ENCODE measurements at places on chromosomes 4 and X.

DNA sequence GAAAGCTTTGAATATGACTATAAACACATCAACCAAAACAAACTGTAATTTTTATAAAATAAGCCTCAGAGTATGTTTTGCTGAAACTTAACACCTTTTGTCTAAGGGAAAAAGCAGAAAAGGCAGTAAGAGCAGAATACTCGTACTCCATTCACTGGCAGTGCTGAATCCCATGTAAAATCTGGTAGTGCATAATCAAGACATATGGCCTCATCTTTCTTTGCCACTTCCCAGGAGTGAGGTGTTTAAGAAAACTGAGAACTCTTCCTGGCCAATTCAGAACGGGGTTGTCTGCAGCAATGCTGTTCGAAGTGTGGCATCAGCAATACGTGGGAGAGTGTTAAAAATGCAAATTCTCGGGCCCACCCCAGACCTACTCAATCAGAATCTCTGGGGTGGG, 302.0 kb downstream of the PACRGL start:
- no peak for DNase-seq
- H3K36me3 ChIP-seq: no peaks in the 10 kb centered on the region
- H3K4me1 ChIP-seq: no peaks in the 10 kb centered on the region
- H3K27me3 ChIP-seq: no peaks in the 10 kb centered on the region
- H3K27ac ChIP-seq: no peak overlapping the region

DNA sequence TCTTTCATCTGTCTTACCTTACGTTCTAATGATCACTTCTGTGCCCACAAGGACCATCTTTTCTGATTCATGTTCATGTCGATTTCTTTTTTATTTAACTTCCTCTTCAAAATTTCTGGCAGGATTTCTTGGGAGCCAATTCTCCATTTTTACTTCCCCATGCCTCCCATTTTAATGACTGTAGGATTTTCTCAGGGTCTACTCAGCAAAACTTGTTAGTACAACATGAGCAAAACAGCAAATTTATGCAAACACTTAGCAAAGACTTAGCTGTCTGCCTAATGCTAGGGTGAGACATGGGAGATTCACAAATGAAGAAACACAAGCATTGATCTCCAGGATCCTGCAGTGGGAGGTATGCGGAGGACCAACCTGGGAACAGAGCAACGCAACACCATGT, 5.5 kb downstream of the CD38 start:
- no peaks in the 10 kb centered on the region for H3K27me3 ChIP-seq
- H3K4me3 ChIP-seq: no peak overlapping the region
- H3K36me3 ChIP-seq: no peaks in the 10 kb centered on the region

DNA sequence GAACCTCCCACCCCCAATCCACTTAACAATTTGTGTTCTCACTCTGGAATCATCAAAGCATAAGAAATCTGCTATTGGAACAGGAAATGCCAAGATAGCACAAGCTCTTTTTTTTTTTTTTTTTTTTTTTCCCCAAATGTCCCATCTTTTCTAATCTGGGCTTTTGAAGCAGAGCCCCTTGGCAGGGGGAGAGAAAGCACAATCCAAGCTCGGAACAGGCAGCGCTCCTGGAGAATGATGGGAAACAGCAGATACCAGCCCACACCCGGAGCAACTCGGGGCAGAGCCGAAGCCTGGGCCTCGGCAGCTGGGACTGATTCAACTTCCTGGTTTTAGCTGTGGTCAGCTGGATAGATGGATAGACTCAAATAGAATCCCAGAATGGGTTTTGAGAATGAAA, 235.1 kb downstream of the QDPR start:
- no peak for DNase-seq
- no peaks in the 10 kb centered on the region for H3K4me1 ChIP-seq
- H3K4me3 ChIP-seq: no peak overlapping the region
- H3K36me3 ChIP-seq: no peaks in the 10 kb centered on the region

- H3K27ac ChIP-seq: no peak overlapping the region
- no peaks in the 10 kb centered on the region for H3K27me3 ChIP-seq
- no peaks in the 10 kb centered on the region for H3K36me3 ChIP-seq
- no peak overlapping the region for H3K4me3 ChIP-seq
Observed at GRCh38 chrX:264634-265455, 16.3 kb upstream of the PLCXD1 start.

DNA sequence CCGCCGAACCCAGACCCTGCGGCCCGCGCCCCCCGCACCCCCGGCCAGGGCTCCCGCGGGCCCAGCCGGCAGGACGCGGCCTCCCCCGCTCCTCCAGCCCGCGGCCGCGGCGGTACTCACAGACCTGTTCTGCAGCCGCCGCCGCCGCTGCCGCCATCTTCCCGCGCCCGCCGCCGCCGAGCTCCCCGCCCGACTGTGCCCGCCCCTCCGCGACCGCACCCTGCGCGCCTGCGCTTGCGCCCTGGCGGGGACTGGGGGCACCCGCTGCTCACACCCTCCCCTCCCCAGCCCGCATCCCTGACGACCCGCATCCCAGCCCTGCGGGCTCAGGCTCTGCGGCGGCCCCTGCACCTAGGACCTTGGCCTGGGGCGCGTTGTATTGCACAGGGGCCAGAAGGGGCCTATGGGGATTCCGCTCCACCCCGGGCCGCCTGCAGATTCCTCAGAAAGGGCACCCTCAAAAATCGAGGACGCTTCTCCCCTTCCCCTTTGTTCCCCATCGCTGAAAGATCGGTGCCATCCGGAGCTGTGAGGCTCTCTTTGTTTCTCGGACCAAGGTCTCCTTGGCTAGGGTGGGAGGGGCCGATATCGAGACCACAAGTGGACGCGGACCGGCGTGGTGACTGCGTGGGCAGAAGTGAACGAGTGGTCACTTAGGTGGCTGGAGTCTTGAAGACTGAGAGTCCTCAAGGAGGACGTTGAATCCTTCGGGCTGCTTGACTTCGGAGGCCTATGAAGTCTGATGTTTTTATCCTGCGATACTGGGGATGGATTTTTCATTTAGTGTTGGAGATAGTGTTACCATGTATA, at the start of gene SGCB:
SGCB (minus strand) TSS at position 197 of the 810 bp plus-strand sequence; CDS start at position 157, 40 bp downstream.
- H3K36me3 ChIP-seq: no peaks in the 10 kb centered on the region
- H3K4me3 ChIP-seq: peak within 1 kb of the TSS; percentile 74
- no peaks in the 10 kb centered on the region for H3K27me3 ChIP-seq
- H3K27ac ChIP-seq: no peak within 1 kb of the TSS

- peaks cover 11% of the 10 kb centered on the region for H3K4me1 ChIP-seq
- no peak for DNase-seq
- H3K36me3 ChIP-seq: no peaks in the 10 kb centered on the region
Observed at GRCh38 chrX:37759351-37759750, 20.5 kb upstream of the CYBB start.

- no peak overlapping the region for H3K27ac ChIP-seq
- H3K36me3 ChIP-seq: no peaks in the 10 kb centered on the region
- no peak overlapping the region for H3K4me3 ChIP-seq
Observed at GRCh38 chrX:109880629-109881028, 122.3 kb upstream of the TMEM164 start.

DNA sequence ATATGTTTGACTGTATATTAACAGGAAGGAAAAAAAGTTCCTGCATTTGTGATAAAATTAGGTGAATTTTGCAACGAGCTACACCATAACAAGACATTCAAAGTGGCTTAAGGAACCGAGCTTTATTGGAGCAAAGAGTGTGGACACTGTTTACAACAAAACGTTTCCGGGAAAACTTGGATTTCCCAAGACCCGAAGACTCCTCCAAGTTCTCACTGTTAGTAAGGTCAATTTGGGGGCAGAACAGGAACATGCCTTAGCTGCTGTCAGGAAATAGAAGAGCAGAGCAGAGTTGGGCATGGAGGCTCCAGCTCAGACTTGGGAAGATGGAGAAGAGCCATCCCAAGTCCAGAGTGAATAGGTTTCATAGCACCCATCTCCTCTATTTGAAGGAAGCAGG, 16.5 kb downstream of the ADH6 start:
- H3K27me3 ChIP-seq: no peaks in the 10 kb centered on the region
- H3K4me1 ChIP-seq: no peaks in the 10 kb centered on the region
- no peak overlapping the region for H3K27ac ChIP-seq
- no peak overlapping the region for H3K4me3 ChIP-seq
- no peak for DNase-seq

- H3K27me3 ChIP-seq: no peaks in the 10 kb centered on the region
- DNase-seq: no peak
- H3K4me3 ChIP-seq: no peak overlapping the region
- no peak overlapping the region for H3K27ac ChIP-seq
Observed at GRCh38 chr4:150983851-150984250, 31.2 kb downstream of the LRBA start.

DNA sequence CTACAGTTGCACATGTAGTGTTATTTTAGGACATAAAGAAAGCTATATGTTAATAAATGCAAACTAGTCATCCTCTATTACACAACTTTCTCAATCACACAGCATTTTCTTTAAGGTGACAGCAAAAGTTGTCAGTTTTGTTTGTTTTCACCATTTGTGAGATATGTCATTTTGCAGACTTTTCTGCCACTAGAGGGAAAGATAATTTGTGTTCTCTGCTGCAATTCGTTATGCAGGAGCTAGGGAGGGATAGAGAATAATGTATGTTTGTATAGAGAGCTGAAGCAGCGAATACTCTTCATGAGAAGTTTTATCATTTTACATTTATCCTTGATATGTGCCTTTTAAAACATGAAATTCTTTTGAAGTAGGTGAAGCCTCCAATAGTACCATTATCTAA, 670.6 kb upstream of the ATOH1 start:
- no peaks in the 10 kb centered on the region for H3K27me3 ChIP-seq
- no peak for DNase-seq
- H3K4me3 ChIP-seq: no peak overlapping the region
- no peaks in the 10 kb centered on the region for H3K4me1 ChIP-seq

- H3K4me1 ChIP-seq: peaks cover 16% of the 10 kb centered on the region
- no peaks in the 10 kb centered on the region for H3K36me3 ChIP-seq
- H3K4me3 ChIP-seq: peak overlapping the region; percentile 43
- peak overlapping the region; percentile 71 for H3K27ac ChIP-seq
Observed at GRCh38 chr4:40316782-40317635, 18.1 kb upstream of the CHRNA9 start.

DNA sequence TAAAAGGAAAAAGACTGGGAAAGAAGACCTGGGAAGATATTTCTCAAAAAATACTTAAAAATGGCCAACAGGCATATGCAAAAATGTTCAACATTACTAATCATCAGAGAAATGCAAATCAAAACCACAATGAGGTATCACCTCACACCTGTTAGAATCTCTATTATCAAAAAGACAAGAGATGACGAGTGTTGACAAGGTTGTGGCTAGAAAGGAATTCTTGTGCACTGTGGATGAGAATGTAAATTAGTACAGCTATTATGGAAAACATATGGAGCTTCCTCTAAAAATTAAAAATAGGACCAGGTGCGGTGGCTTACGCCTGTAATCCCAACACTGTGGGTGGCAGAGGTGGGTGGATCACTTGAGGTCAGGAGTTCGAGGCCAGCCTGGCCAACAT, 50.0 kb downstream of the C4orf46 start:
- no peak overlapping the region for H3K4me3 ChIP-seq
- no peak overlapping the region for H3K27ac ChIP-seq
- H3K4me1 ChIP-seq: no peaks in the 10 kb centered on the region
- no peaks in the 10 kb centered on the region for H3K36me3 ChIP-seq

DNA sequence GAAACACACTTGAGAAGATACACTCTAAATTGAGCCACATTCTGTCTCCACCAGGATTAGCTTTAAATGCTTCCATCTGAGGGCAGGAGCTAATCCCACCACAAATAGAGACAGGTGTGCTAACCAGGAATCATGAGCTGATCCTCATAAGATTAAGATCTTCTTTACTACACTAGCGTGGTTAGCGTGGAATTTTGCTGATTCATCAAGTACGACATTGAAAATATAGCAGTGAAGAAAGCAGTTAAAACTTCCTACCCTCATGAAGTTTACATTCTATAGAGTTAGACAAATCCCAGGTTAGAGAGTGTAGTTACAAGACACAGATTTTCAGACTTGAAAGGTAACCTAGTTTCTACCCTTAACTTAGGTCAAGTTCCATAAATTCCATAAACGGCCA, 5.3 kb upstream of the APELA start:
- H3K36me3 ChIP-seq: no peaks in the 10 kb centered on the region
- no peak for DNase-seq
- no peak overlapping the region for H3K27ac ChIP-seq

GRCh38 chr4:94412658-94413038, 39.1 kb upstream of the PDLIM5 start:
- H3K27me3 ChIP-seq: no peaks in the 10 kb centered on the region
- H3K4me1 ChIP-seq: no peaks in the 10 kb centered on the region
- H3K36me3 ChIP-seq: no peaks in the 10 kb centered on the region
- H3K27ac ChIP-seq: no peak overlapping the region

DNA sequence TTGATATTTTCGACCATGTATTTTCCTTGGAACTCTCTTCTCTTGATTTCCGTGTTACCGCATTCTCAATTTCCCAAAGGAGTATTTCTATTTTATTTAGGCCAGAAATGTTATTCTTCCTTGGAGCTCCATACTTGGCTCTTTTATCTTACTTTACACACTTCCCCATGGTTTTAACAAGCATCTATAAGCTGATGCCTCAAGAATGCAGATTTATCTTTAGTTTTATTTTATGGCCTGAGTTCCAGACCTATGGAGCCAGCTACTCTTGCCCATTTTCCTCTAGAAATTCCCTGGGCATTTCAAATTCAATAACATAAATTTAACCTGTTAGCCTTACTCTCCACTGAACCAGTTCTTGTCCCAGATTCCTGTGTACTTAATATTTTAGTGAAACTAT, 43.7 kb downstream of the SULT1E1 start:
- H3K4me3 ChIP-seq: no peak overlapping the region
- DNase-seq: no peak
- no peaks in the 10 kb centered on the region for H3K4me1 ChIP-seq
- no peaks in the 10 kb centered on the region for H3K36me3 ChIP-seq
- no peak overlapping the region for H3K27ac ChIP-seq
- H3K27me3 ChIP-seq: no peaks in the 10 kb centered on the region

- no peaks in the 10 kb centered on the region for H3K27me3 ChIP-seq
- peak overlapping the region; percentile 92 for H3K4me3 ChIP-seq
- no peak for DNase-seq
- no peak overlapping the region for H3K27ac ChIP-seq
- H3K4me1 ChIP-seq: peaks cover 14% of the 10 kb centered on the region
Observed at GRCh38 chr4:39525822-39526690, 1.2 kb downstream of the UGDH start.

DNA sequence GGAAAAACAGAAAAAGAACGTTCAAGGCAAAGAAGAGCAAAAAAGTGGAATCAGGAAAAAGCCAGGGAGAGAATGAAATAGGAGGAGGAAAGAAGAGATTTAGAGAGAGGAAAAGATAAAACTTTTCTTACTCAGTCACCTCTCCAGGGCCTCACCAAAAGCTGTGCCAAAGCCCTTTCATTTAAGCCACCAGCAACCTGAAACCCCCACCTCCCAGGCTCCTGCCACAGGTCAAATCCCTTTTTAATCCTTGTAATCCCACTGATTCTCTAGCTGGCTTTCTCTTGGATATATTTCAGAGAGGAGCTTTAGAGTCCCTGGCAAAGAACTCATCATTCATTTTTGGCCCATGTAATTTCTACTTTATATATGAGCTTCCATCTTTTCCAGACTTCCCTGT, 25.7 kb upstream of the XIAP start:
- no peaks in the 10 kb centered on the region for H3K36me3 ChIP-seq
- no peak overlapping the region for H3K4me3 ChIP-seq
- H3K27me3 ChIP-seq: no peaks in the 10 kb centered on the region
- no peaks in the 10 kb centered on the region for H3K4me1 ChIP-seq
- DNase-seq: no peak
- H3K27ac ChIP-seq: no peak overlapping the region

GRCh38 chr4:137253949-137254348, 278.3 kb downstream of the PCDH18 start:
- H3K4me3 ChIP-seq: no peak overlapping the region
- no peaks in the 10 kb centered on the region for H3K36me3 ChIP-seq
- H3K27me3 ChIP-seq: no peaks in the 10 kb centered on the region
- DNase-seq: no peak
- H3K27ac ChIP-seq: no peak overlapping the region

GRCh38 chr4:26856906-26857277, 3.7 kb upstream of the STIM2 start:
- H3K4me1 ChIP-seq: peaks cover 21% of the 10 kb centered on the region
- H3K27ac ChIP-seq: peak overlapping the region; percentile 91
- H3K4me3 ChIP-seq: peak overlapping the region; percentile 64

Data from effector memory CD4-positive, alpha-beta T cell (primary cell).